ENCODE measurements at places on chromosomes 12 and 14.
A peak's percentile ranks its signal among the peaks of the same experiment; 100 is the strongest.

DNA sequence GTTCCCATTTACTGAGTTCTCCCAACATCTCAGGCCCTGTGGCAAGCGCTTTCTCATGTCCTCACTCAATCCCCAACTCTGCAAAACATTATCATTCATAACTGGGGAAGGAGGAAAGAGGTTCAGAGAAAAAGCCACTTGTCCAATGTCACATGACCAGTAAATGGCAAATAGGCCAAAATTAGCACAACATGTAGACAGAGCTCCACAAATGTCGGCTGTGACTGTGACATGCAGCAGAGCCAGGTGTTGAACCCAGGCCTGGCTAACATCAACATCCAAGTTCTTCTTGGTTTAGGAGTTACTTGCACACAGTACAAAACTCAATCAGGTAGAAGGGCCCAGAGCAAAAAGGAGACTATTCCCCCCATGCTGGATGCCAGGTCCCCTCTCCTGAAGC is 10.8 kb downstream of the KCTD10 start:
- DNase-seq: no peak

GRCh38 chr12:40336573-40337199 is 111.9 kb downstream of the LRRK2 start:
- peak; percentile 22 for DNase-seq

- peak; percentile 94 for DNase-seq
Observed at GRCh38 chr12:56189099-56189917, at the start of gene SMARCC2. SMARCC2 (minus strand) TSS chr12:56189483; CDS start chr12:56189461, 22 bp downstream.

DNA sequence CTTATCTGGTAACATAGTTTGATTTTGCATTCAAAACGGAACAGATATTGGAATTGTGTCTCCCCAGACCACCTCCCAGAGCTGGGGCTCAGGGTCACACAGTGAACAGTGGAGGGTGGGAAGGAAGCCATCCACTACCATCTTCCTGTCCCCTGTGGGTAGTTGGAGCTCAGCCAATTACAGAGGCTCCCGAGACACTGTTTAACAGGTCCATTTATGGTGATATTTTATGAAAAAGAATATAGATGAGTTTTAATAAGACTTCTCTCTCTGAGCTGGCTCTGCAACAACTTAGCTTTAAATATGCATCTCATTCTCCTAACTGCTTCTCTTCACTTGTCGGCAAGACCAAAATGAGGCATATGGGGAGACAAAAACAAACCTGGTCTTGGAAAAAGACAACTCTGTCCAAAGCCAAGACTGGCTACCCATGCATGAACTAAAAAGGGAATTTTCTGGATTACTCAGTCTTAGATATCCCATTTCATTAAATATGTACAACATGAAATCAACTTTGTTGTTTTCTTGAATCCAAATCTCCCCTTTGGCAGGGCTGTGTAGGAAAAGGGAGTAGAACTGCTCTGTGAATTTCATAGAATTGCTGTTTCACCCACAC is 83.8 kb upstream of the HOXC13 start:
- DNase-seq: no peak

DNA sequence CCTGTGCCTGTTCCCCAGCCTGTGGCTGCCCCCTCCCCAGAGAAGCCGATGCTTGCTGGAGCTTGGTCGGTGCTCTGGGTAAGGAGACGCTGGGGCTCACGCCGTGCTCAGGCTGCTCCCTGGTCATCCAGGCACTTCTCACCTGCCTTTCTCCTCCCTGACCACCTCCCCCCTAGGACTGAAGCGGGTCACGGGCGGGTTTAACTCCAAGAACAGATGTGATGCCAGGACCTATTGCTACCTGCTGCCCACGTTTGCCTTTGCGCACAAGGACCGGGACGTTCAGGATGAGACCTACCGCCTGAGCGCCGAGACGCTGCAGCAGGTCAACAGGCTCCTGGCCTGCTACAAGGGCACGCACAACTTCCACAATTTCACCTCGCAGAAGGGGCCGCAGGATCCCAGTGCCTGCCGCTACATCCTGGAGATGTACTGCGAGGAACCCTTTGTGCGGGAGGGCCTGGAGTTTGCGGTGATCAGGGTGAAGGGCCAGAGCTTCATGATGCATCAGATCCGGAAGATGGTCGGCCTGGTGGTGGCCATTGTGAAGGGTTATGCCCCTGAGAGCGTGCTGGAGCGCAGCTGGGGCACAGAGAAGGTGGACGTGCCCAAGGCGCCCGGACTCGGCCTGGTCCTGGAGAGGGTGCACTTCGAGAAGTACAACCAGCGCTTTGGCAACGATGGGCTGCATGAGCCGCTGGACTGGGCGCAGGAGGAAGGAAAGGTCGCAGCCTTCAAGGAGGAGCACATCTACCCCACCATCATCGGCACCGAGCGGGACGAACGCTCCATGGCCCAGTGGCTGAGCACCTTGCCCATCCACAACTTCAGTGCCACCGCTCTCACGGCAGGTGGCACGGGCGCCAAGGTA is 8.4 kb upstream of the EP400 start:
- no peak for DNase-seq

DNA sequence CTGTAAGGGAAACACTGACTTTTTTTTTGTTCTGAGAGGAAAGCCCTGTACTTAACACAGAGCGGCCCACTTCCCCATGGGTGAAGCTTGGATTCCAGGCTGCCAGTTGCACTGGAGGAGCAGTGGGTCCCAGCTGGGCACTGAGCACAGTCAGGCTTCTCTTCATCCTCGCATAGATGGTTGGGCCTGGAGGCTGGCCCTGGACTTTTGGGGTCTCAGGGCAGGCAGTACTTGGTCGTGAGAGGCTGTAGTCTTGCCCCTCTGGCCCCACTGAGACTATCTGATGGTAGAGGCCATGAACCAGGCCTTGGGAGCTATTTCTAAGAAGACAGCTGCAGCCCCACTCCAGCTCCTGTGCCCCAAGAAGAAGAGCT is 6.2 kb upstream of the LHX5 start:
- DNase-seq: no peak

- no peak for DNase-seq
Observed at GRCh38 chr14:61494018-61494417, 172.6 kb downstream of the PRKCH start.

DNA sequence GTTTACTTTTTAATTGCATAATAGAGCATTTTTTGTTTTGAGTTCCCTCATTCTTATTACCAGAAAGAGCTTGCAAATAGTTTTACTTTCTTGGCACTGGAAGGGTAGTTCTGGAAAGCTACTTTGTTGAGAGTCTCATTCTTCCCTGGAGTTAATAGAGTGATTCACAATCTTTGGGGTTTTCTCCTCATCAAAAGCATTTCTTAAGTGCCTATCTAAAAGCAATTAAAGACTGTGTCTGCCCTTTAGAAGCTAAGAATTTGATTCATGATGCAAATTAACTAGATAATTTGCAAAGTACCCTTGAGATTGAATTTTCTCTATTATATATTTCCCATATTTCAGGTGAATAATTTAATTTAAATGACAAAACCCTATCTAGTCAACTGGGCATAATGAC is 8.1 kb upstream of the BMAL2 start:
- DNase-seq: no peak

DNA sequence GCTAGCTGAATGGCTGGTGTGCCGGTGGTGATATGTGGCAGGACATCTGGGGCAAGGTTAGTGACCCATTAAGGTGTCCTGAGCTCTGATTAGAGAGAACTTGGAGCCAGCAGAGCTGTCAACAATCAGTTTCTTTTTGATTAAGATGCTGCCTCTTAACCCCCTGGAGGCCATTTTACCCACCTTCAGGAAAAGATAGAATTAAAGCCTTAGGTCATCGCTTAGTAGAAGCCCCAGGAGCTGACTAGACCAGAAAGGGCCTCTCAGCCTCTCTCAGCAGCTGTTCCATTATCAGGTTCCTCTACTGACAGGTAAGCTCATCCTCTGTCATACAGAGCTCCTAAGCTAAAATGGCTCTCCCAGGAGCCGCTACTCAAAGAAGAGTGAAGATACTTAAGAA is 339.0 kb downstream of the FUT8 start:
- DNase-seq: no peak

- DNase-seq: peak; percentile 71
Observed at GRCh38 chr12:27966870-27967269, 5.7 kb downstream of the PTHLH start.

DNA sequence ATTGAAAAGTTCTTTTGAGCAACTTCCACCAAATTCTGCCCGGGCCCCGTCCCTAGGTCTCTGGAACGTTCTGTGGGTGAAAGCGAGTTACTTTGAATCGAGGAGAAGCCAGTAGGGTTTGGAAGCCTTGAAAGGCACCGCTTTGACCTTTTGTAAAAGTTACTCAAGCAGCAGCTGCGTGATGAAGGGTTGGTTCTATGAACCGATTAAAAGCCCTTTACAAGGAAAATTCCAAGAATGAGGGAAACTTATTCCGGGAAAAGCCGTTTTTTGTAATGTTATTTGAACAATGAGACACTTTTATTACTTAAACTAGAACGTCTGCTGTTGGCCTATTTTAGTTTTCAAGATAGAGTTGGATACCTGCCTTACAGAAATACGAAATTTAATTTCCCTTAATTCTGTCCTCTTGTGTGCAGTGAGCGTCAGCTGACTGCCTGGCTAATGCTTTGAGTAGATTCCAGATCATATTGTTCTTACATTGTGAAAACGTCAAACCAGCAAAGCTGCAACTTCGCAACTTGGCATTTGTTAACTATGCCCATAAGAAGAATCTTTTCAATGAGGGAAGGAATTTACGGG is 906 bp downstream of the LARP4 start:
- DNase-seq: no peak

DNA sequence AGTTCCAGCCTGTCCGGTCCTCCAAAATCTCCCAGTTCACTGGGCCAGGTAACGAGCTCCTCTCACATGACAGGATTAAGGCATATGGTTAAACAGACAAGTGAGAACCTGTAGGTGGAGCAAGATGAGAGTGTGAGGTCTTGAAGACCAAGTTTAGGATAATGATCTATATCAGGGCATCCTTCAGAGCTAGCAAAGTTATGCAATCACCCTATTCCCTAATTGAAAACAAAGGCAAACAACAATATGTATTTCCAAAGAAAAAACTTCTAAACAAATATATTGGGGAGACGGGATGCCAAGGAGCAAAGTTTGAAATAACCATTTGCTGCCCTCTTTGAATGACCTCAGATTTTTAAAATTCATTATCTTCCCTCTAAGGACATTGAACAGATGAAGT is 571.2 kb downstream of the BCL11B start:
- DNase-seq: no peak

- no peak for DNase-seq
Observed at GRCh38 chr12:104719700-104720338, 238.3 kb downstream of the SLC41A2 start.

- DNase-seq: no peak
Observed at GRCh38 chr12:69309461-69309860, 38.7 kb upstream of the LYZ start.

- no peak for DNase-seq
Observed at GRCh38 chr12:107444771-107445170, 240.8 kb upstream of the PWP1 start.

GRCh38 chr12:116199160-116199706 is 78.3 kb downstream of the MED13L start:
- DNase-seq: no peak

GRCh38 chr12:122422730-122423257 is 325 bp upstream of the CLIP1 start:
- DNase-seq: peak; percentile 59

DNA sequence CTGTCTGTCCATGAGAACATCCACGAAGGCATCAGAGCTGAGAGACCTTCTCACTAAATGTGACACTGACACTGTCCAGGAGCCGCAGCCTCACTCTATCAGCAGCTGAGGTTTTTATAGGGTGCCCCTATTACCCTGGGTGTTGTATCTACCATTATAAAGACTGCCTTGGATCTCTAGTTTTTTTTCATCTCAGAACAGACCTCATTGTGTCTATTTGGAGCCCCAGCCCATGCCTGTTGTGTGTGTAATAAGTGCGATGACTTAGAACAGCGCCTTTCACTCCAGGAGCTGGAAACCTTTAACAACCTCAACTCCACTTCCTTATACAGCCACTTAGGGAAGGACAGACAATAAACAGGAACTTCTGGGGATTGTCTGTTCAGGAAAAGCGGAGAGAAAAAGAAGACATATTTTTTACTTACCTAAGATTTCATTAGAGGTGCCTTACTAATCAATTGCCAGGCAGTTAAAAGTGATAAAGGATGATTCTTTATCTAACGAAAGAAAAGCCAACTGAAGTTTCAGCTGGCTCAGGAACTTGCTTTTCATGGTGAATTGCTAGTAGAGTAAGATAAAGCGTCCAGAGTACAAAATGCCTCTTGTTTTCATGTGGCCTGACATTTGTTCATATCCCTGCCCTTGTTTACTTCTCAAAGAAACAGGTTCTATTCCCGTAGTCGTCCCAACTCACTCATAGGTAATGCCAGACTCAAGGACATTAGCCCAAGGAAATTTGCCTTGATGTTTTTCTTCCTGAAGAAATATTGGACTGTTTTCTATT is 420.6 kb downstream of the RAD51B start:
- no peak for DNase-seq

DNA sequence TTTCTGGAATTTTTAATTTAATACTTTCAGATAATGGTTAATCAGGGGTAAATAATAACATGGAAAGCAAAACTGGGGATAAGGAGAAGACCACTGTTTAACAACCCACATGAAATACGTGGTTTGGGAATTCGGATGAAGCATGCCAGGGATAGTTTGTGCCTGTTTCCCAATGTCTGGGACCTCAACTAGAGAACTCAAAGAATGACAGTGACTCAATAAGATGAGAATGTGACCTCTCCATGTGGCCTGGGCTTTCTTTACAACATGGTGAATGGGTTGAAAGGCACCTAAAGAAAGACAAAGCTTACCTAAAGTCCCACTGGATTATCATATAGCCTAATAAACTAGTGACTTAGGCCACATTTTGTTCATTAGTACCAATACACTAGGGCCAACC is 460.3 kb upstream of the LRFN5 start:
- no peak for DNase-seq

DNA sequence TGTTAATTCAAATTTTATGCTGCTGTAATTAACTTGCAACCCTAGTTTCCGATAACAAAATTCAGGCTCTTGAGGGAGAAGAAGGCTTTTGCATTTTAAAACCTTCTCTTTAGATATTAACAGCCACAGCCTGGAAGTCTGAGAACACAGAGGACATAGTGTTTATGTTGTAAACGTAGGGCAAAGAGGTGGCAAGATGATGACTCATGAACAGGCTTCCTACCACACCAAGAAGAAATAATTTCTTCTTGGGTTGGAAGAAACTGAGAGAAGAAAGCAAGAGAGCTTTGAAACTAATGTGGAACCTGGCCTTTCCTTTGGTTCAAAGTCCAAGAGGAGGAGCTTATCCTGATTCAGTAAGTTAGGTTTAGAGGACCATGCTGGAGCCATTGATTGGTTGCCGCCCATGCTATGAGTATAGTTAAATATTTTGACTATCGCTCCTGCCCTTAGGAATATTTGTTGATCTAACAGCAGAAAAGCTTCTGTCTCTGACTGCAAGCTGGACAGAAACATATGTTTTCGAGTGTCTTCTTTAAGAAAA is 31.8 kb downstream of the CCDC198 start:
- no peak for DNase-seq

- peak; percentile 11 for DNase-seq
Observed at GRCh38 chr12:100302081-100302480, 35.1 kb downstream of the SCYL2 start.

DNA sequence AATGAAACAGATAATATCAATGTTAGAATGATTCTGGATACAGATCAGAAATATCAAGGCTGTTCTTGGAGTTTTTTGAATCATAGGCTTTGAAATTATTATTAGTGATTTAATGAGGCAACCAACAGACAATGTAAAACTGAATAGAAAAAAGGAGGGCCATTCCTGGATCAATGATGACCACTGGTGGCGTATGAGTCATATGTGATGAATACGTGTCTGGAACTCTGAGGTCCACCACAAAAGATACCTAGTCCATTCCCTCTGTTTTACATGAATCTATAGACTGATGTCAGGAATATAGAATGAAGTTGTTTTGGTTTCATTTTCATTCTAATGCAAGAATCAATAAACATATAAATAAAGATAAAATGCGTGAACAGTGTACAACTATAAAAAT is 78.3 kb upstream of the RTL1 start:
- DNase-seq: no peak

Measured in K562 (cell line).